Left renal pelvis (tissue), 4 donors: ENCODE measurements at places on chromosomes 5 and 9.

GRCh38 chr9:79257228-79257781 is 314.5 kb upstream of the TLE4 start:
- peak; percentile 27 for DNase-seq

DNA sequence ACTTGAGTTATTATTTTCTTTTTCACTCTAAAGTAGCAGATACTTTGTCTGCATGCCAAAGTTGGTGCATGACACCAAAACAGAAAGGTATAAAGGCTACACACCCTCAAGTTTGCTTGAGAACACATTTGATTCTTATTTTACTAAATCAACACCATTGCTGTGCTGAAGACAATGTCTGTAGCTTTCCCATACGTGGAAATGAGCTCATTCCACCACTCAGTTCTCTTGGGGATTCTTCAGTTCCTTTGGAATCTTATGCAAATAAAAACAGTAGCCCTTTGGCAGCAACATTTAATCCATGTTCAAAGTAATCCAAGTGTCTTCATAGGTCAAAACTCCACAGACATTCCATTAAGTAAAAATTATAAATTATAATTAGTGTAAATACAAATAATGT is 264.9 kb downstream of the TLE1 start:
- DNase-seq: no peak

DNA sequence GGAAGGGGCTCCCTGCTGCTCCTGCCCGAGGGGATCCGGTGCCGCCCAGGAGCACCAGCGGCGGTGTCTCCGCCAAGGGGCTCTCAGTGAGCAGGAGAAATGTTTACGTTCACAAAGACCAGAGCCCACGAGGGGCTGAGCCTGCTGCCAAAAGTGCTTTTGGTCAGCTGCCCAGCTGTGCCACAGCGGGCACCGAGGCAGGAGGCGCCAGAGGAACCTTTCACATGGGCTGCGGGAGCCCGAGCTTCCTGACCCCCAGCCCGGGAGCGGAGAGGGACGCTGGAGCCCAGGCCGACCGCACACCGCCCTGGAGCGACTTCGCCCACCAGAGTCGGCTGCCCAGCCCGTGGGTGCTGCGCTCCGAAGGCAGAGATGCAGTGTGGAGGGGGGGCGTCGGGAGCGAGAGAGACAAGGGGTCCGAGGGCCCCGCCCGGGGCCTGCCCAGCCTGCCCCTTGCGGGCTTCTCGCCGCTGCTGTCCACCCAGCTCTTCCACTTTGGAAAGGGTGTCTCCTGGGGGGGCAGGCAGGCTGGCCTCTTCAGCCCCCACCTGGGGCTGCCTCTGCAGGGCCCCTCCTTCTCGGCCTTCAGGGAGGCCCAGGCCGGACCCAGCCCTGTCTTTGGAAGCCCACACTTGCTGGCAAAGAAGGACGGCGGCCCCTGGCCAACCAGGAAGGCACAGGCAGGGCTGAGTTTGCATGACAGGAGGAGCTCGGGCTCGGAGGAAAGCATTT is 7.9 kb downstream of the PPP1R26 start:
- no peak for DNase-seq

- no peak for DNase-seq
Measured at GRCh38 chr5:1207555-1207954, 6.2 kb downstream of the SLC6A19 start.

DNA sequence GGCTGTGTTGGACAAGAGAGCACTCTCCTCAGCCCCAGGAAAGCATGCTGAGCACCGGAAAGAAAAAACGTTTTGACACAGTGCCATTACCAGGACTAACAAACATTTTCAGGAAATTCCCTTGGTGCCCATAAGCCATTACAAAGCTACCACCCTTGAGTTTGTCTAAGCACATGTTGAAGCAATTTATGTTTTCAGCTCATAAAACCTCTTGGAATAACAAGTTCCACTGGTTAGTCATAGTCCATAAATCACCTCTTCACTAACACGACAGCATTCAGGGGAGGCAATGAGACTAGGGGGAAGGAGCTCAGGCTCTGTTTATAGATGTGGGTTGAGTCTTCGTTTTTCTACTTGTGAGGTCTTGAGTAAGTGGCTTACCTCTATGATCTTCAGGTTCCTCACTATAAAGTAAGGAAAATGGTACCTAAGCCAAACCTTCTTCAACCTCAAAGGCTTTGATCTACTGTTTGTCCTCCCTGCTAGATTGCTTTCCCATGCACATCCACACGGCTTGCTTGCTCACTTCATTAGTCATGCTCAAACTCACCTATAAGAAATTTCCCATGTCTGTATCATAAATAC is 65.4 kb downstream of the DRD1 start:
- peak; percentile 29 for DNase-seq

DNA sequence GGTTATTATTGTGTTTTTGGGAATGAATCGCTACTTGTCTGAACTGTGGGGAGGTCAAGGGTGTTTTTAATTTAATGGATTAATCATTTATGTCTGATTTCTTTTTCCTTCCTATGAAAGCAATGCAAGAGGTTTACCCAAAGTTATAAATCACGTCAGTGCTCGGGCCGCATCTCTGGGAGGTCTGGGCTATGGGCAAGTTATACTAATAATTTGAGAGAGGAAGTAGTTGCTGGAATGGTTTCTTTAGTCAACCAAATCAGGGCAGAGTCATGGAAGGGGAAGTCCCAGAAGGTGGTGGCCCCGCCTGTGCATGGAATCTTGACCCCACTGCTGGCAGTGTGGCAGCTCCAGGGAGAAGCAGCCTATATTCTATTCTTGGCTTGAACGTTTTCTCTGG is 180.2 kb downstream of the HSPA4 start:
- no peak for DNase-seq

GRCh38 chr5:113083481-113083880 is 106.9 kb downstream of the DCP2 start:
- no peak for DNase-seq

DNA sequence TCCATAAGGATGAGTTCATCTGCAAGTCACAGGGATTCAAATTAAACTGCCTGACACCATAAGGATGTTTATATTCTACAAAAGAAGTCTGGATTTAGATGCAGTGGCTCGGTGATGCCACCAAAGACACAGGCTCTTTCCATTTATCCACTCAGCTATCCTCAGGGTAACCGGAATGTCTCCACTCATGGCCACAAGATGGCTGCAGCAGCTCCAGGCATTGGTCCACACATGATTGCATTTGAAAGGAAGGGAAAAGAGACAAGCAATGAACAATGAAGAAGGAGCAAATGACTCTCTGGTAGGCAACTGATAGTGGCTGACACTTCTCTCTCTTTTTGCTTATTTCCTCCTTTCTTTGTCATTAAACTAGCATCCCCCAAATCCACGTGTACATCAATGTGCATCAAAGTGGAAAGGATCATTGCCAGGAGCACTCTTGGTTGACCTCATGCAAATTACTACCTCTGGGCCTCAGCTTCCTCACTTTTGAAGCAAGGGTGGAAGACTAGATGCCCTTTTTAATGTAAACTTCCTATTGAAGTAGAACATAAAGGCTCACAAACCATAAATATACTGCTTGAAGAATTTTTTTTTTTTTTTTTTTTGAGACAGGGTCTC is 7.2 kb upstream of the SNX30 start:
- no peak for DNase-seq

DNA sequence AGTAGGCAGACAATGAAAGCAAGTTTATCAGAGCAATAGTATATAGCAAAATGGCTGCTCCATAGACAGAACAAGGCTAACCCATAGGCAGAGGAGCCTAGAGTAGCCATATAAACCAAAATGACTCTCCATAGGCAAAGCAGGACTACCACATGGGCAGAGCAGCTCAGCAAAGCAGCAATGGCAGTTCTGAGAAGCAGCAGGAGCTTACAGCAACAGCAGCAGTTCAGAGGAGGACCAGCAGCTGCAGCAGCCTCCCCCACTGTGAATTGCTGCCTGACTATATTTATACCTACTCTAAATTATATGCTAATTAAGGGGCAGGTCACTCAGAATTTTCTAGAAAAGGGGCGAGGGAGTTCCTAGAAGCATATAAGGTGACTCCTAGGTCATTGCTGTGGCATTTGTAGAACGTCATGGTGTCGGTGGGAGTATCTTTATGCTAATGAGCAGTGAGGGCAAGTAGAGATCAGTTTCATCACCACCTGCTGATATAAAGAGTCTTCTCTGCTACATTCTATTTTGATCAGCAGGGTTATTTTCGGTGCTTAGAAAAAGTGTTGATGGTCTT is 1115.5 kb downstream of the DTWD2 start:
- no peak for DNase-seq

- DNase-seq: no peak
Measured at GRCh38 chr5:166091931-166092330, 2199.5 kb upstream of the WWC1 start.

DNA sequence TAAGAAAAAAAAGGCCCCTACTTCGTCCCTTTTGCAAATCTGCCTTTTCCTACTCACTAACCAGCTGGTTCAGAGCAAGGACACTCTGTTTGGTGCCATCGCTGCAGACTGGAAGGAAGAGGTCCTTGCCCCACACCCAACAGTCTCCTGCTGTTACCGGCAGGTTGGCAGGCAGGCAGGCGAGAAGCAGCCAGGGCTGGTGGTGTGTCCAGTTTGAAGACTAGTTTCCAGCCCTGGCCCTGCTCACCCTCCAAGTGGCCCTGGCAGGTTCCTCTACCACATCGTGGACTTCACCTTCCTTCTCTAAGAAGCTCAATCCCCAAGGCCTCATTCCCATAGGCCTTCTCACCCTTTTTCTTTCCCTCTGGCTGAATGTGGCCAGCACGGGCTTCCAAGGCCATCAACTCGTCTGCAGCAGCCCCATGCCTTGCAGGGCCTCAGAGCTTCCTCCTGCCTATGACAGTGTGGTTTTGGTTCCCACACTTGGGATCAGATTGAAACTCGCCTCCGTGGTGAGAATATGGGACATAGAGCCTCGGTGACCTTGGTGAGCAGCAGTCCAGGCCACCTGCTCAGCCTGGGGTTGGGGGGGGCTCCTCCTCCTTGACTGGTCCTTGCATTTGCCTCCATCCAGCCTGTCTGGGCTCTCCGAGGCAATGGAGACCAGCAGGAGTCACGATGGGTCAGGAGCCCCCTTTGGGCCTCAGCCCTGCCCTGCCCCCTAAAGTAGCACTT is 22.9 kb downstream of the TGFBI start:
- DNase-seq: no peak

DNA sequence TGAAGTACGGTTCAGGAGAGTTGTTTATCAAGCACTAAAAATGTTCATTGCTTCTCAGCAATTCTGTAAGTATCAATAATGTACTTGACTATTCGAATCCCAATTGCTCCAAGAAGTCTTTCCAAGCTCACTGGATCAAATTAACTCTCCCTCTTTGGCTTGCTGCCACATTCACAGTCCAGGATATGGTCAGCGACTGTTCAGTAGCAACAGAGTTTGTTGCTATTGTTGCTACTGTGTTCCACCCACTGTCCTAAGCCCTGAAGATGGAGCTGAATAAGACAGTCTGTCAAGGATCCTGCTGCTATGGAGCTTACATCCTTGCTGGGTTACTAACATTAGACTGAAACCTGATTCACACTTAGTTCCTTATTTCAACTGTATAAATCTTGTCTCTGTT is 110.8 kb downstream of the FGF10 start:
- no peak for DNase-seq

DNA sequence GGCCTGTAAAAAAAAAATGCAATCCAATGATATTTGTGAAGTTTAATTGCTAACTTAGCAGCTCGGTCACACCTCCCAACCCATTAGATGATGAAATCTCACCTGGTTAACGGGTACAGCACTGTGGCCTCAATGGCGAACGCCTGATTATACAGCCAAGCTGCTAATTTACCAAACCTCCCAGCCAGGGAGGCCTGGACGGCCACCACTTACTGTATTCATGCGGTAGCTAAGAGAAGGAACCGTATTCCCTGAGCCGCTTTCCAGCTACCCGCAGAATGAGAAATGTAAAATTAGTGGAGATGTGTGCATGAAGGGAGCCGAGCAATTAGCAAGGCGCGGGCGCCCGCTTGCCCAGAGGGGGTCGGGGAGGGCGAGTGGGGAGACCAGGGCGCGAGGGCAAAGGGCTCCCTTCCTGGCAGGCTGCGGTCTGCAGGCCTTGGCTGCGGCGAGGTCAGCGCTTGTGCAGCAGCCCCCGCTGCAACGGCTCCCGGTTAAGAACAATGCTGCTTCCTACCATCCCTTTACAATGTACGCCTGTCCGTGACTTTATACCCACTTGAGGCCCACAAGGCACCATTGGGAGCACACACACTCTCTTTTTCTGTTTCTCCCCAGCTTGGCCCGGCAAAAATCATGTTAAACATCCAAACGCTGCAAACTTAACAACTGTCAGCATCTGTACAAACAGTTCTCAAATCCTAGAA is 70.4 kb upstream of the TBCA start:
- no peak for DNase-seq

DNA sequence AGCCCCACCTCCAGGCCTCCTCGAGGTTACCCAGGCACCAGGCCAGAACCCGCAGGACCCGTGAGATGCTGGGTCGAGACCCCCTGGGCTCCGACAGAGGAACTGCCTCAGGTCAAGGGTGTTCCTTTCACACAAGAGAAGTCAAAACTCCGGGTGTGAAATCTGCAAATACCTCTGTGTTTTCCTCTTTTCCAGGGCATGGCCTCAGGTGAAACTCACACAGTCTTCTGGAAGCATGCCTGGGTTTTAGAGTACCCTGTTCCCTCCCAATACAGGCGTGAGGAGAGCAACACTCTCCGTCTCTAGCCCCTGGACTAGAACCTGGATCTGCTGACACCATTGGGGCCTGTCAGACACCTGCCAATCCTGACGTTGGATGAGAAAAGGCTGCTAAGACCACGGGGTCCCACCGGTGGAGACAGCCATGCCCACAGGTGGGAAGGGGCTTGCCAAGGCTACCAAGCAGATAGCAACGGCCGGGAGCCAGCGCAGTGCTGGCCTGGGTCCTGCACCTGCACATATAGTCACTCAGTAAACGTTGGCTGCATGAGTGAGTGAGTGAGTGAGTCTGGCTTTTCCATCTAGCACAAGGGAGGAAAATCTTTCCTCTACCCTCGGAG is 182.0 kb upstream of the PPP1R26 start:
- DNase-seq: no peak

- DNase-seq: peak; percentile 69
Measured at GRCh38 chr5:73118391-73118973, 1.9 kb upstream of the TMEM171 start.

- DNase-seq: no peak
Measured at GRCh38 chr9:33379666-33380389, 22.5 kb downstream of the AQP7 start.

GRCh38 chr9:81394881-81395675 is 294.3 kb downstream of the TLE1 start:
- DNase-seq: no peak

- DNase-seq: no peak
Measured at GRCh38 chr5:37575541-37576489, 196.7 kb downstream of the WDR70 start.

DNA sequence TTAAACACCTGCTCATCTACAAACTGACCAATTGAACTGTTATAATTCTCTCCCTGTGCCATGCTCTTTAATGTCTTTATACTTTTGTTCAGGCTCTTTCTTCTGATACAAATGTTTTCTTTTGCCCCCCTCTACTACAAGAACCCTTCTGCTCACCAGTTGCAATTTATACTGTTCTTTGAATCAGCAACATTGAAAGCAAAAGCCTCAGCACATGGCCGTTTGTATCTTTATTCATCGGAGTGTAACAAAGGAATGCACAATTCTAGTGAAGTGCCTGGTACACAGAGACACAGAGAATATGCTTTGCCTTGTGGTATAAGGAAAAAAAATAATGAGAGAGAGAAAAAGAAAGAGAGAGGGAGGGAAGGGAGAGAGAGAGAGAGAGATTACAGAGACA is 547.1 kb downstream of the CDH12 start:
- no peak for DNase-seq
